ENCODE measurements at places on chromosomes 2 and 18. TPM values are rescaled to one million over a fixed set of nuclear protein-coding genes. Genes with fewer than 3 reads are reported as not detected.

The RNF125 gene
- 4.5 TPM for total RNA-seq

The SIX2 gene
- total RNA-seq: not detected

The STPG4 gene
- under 0.01 TPM for total RNA-seq

The RHOB gene
- 291 TPM for total RNA-seq

The HOXD12 gene
- total RNA-seq: not detected

The SPP2 gene
- not detected for total RNA-seq

The SAG gene
- under 0.01 TPM for total RNA-seq

The EFR3B gene
- total RNA-seq: 0.39 TPM

The IL36A gene
- not detected for total RNA-seq

The SH3BP4 gene
- total RNA-seq: 16.0 TPM

The REG3A gene
- total RNA-seq: not detected

The UGT1A6 gene
- not detected for total RNA-seq

The OXER1 gene
- not detected for total RNA-seq

The E2F6 gene
- 8.9 TPM for total RNA-seq

The LRP2 gene
- under 0.01 TPM for total RNA-seq

The AFF3 gene
- under 0.01 TPM for total RNA-seq

The PSTPIP2 gene
- 0.63 TPM for total RNA-seq

The ACKR3 gene
- total RNA-seq: 20.7 TPM

The GAD1 gene
- total RNA-seq: 0.13 TPM

The NAGK gene
- total RNA-seq: 51.0 TPM

The PLGLB2 gene
- total RNA-seq: 0.39 TPM

The TEKT4 gene
- total RNA-seq: not detected

The SFT2D3 gene
- total RNA-seq: 4.9 TPM

The TGFA gene
- 8.0 TPM for total RNA-seq

The FOXD4L1 gene
- total RNA-seq: not detected

The AMER3 gene
- not detected for total RNA-seq

The CFAP221 gene
- not detected for total RNA-seq

The RSAD2 gene
- 0.25 TPM for total RNA-seq

The CFAP65 gene
- total RNA-seq: not detected

The GPR75 gene
- total RNA-seq: 1.3 TPM

The CCDC68 gene
- total RNA-seq: 0.26 TPM

The PER2 gene
- 1.7 TPM for total RNA-seq

The STAT1 gene
- 55.8 TPM for total RNA-seq

The RFX8 gene
- 0.13 TPM for total RNA-seq

The SCN9A gene
- total RNA-seq: 0.51 TPM

All from dermis microvascular lymphatic vessel endothelial cell (primary cell).